ENCODE measurements at places on chromosomes 7 and 10.

DNA sequence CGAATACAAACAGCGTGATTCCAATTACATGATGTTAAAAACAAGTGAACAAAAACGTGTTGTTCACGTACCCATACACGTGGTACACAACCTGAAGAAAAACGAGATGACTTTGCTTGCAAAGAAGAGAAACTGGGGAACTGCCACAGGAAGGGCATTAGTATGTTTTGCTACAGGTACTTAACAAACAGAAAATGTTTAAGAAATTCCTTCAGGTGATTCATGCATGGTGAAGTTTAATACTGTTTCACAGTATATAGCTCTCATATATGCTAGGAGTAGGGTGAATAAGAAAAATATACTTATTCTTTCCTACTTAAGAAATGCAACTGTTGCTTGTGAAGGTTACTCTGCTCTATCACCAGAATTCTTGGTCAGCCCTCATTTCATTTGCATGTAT is 9.8 kb downstream of the SEC61G start:
- no peak for DNase-seq

GRCh38 chr10:33252324-33252723 is 82.1 kb downstream of the NRP1 start:
- DNase-seq: no peak

DNA sequence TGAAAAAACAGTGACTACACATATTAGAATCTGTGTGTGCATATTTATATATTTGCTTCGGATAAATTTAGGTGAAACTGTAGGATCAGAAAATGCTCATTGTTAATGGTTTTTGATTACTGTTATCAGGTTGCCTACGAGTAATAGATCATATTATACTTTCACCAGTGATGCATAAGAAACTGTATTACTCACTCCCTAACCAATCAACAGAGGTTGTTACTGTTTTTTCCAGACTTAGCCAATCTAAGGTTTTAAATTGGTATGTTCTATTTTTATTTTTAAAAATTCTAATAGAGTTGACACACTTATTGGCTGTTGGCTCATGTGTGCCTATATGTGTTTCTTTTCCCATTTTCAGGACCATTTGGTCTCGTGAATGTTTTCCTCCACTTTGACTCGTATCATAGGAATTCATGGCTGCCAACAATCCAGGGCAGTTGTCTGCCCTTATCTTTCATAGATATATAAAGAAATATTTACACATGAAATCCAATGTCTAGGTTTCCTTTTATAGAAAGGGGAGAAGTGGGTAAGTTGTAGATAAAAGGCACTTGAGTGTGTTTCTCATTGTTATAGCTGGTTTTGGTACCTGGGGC is 59.2 kb downstream of the ANLN start:
- DNase-seq: no peak

DNA sequence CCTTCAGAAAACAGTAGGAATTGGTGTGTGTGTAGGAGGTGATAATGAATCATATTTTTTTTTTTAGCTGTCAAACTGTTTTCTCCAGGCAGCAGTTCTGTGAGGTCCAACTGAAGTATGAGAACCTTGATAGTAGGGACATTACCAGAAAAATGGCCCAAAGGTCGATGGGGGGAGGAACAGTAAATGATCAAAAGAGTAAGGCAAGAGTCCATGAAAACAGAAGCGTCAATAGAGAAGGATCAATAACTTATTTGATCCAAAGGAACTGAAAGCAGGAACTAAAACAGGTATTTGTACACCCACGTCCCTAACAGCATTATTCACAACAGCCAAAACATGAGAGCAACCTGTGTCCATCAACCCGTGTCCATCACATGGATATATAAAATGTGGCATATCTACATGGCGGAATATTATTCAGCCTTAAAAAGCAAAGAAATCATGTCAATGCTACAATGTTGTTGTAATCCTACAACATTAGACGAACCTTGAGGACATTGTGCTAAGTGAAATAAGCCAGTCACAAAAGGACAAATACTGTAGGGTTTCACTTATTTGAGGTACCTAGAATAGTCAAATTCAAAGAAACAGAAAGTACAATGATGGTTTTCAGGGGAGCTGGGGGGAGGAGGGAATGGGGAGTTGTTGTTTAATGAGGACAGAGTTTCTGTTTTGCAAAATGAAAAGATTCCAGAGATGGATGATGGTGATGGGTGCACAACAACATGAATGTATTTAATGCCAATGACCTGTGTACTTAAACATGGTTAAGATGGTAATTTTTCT is 214.0 kb upstream of the KLF14 start:
- DNase-seq: no peak

- no peak for DNase-seq
Observed at GRCh38 chr10:44993226-44993921, 7.3 kb upstream of the ZNF22 start.

DNA sequence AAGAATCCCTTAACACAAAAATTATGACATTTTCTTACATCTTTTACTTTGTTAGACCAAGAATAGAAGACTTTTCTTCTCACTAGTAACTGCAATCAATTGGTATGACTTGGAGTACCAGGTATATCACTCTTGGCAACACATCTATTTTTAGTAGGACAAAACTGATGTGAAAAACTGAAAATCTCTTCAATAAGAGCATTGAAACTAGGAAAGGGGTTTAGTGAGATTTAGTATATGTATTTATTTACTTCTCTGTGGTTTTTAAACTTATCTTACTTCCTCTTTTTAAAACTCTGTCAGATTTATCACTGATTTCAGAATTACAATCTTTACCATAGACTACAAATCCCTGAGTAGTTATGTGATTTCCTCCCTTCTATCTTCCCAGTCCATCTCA is 366.2 kb downstream of the PCDH15 start:
- no peak for DNase-seq

GRCh38 chr7:106104721-106105260 is 7.3 kb downstream of the SYPL1 start:
- no peak for DNase-seq

GRCh38 chr7:108188724-108189123 is 58.6 kb upstream of the LAMB4 start:
- no peak for DNase-seq

- no peak for DNase-seq
Observed at GRCh38 chr10:5634918-5635317, 31.5 kb downstream of the ASB13 start.

DNA sequence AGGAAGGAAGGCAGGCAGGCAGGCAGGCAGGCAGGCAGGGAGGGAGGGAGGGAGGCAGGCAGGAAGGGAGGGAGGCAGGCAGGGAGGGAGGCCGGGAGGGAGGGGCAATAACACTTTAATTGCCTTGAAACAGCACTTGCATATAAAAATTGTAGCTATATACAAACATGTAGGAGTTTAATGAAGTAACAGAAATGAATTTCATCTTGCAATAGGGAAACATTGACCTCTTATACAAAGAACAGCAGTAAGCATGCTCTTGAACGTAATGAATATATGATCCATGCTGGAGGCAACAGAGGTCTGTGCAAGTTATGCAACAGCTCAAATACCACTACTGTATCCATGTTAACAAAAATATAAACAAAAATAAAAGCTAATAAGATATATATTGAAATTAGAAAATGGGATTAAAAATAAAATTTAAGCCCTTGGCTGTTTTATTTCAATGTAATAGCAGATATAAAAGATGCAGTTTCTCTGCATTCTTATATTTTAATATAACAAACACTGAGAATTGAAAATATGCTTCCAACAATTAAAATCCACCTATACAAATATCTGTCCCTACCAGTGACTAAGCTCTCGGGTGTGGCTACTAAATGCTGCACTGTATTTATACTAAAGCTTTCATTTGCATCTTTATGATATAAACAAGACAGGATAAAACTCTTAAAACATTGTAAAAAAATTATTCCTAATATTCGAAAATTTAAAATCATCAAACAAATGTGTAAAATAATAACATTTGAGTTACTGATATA is 50.3 kb downstream of the CACNA2D1 start:
- no peak for DNase-seq

GRCh38 chr10:63206576-63206975 is 73.4 kb downstream of the NRBF2 start:
- no peak for DNase-seq

DNA sequence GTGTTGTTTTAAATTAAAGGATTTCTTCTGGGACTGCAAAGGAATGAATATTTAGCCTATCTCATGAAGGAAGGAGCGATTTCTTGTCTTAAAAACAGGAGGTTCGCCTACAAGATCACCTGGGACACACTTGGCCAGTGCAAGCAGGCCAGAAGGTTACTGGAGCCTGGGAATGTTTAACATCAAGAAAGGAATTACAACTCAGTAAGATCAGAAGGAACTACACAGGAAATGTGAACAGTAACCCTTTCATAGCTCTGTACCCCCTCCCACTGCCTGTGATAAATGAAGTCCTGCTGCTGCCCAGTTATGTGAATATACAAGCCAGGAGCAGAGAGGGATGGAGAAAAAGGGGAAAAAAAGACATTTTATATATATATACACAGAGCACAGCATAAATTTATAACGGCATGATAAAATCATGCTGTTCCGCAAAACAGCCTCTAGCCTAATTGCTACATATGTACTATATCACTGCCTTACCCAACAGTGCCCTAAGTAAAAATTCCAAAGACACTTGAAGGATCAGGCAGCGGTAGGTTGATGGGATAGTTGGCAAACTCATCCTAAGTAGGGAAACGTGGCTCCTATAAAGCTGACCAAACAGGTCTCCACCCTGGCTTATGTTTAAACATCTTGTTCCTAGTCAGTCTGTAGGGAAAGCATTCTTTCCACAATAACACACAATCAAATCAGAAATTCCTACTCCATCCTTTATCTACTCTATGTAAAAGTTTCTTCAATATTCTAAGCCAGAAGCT is 63.8 kb downstream of the ZNF438 start:
- DNase-seq: no peak

DNA sequence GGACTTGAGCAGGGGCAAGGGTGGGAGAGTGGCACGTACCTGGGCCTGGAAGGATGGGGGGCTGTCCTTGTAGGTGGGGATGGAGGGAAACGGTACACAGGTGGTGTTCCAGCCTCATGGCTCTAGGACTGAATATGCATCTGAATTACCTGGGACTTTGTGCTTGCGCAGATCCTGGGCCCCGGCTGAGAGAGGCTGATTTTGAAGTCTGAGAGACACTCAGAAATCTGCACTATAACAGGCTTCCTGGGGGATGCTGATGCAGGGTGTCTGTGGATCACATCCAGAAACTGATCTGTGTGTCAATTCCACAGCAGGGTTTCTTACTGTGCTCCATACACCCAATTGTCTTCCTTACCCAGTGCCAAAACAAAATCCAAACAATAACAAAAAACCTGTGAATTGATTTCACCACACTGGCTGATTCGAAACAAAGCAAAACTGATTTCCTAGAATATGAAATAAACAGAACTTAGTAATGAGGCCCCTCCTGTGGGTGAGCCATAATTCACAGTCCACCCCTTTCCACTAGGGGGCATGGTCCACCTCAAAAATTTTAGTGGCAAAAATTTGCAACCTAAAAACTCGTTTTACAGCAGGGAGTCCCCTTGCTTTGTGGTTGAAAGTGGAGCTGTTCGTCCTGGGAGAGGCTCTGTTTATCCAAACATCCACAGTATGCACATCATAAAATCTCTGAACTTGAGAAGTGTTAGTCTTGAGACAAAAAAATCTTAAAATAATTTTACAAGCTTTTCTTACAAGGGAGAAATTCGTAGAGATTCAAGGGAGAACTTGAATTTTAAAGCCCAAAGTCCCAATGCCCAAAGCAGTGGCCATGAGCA is 32.0 kb upstream of the PLEKHA1 start:
- DNase-seq: peak; percentile 15

DNA sequence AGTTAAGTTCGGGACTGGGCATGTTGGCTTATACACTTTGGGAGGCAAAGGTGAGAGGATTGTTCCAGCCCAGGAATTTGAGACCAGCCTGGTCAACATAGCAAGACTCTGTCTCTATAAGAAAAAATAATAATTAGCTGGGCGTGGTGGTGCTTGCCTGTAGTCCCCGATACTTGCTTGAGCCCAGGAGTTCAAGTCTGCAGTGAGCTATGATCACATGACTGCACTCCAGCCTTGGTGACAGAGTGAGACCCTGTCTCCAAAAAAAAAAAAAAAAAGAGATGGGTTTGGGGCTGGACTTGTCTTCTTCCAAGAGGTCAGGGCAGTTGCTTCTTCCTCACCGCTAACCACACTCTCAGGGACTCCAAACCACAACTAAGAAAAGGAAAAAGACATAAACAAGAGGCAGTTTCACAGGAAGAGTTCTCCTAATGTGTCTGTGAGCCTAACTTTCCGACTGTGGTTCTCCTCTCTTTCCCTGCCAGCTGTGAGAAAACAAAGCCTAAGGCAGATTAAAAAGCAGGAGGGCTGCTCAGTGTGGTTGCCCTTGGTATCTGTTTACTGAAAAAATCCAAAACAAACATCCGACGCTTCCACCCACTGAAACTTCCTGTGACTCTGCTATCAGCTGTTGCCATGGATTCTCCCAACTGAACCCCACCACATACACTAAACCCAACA is 2.4 kb upstream of the SERPINE1 start:
- no peak for DNase-seq

DNA sequence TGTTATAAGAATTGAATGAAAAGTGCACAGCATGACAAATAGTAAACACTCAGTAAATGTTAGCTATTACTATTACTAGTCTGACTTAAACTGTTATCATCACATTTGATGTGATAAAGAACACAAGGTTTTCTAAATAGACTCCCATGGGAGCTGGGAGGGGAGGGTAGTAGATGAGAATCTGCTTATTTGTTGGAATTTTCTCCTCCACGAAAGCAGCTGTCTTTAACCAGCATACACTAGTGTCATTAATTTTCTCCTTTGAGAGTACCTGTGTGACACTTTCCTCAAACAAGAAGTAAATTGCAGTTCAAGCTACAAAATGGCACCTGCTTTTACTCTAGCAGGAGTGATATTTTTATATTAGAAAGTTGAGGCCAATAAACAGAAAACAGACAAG is 200.1 kb downstream of the SKAP2 start:
- no peak for DNase-seq

DNA sequence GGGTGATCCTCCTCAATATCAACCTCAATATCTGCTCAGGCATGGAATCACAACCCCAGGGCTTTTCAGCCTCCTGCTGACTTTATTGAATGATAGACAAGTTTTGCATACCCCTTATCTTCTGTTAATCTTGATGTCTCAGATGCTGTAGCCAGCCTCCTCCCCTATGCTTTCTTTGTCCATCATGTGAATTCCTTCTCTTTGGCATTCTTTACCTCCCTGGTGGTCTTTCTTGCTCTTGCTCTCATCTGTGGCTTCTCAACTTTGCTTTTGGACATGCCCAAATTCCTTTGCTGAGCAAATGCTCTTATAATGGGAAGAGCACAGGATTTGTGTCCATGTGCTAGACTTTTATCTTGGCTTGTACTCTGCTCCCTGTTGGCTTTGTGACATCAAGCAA is 73.4 kb upstream of the FAM13C start:
- DNase-seq: no peak

DNA sequence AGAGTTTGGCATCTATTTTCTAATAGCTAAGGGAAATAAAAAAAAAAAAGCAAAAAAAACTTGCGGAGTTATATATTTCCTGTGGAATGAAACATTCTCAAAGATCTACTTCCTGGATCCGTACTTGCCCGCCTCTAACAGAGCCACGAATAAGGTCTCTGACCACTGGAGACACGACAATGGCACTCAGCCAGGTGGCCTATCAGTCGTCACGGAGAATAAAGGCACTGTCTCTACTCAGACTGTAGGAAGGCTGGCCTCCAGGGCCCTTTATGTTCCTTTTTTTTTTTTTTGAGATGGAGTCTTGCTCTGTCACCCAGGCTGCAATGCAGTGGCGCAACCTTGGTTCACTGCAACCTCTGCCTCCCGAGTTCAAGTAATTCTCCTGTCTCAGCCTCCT is 58.7 kb downstream of the RGS10 start:
- no peak for DNase-seq

GRCh38 chr7:46153583-46153950 is 232.5 kb upstream of the IGFBP3 start:
- DNase-seq: no peak
